Suprapubic skin (tissue), 4 donors: ENCODE measurements at places on chromosomes 6 and 20.

DNA sequence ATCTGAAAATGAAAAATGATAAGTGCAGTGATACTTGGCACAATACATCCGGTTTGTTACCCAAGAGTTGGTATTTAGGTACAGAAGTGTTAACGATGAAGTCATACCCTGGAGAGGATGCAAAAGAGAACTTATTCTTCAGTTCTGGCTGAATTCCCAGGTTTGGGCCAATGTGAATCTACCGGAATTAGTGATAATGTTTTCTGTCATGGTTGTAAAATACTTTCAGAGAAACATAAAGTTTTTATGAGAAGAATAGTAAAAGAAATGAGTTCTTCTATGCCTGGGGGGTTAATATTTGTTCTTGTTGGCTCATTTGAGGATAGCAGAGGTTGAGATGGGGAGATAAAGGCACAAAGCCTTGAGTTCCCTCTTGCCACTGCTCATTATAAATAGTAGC lies 509.9 kb upstream of the POU3F2 start:
- DNase-seq = no peak

DNA sequence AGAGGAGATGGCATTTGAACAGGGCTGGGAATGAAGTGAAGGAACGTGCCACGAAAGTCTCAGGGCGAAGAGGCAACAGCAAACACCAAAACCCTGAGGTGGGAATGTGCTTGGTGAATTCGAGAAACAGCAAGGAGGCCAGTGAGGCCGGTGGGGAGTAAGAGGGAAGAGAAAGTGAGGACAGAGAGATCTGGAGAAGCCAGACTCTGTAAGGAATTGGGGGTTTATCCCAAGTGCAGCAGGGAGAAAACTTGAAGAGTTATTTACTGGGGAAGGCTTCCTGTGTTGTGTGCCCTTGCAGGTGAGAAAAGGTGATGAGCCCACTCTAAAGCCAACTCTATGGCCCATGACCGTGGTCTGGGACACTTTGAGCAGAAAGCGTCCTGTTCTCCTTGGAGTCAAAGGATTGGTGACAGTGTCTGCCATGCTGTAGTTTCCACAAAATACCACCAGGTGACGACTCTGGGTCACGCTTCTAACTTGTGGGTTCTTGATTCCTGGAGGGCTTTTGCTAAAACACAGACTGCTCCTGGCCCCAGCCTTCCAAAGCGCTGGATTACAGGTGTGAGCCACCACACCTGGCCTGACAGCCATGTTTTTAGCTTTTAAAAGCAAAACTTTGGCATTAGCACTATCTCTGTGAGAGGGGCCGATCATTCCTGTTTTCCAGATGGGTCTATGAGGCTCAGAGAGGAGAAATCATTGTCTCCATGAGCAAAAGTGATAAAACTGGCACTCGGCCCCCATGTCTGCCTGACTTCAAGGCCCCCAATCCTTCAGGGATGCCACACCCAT lies 18.0 kb upstream of the CSNK2A1 start:
- no peak for DNase-seq

DNA sequence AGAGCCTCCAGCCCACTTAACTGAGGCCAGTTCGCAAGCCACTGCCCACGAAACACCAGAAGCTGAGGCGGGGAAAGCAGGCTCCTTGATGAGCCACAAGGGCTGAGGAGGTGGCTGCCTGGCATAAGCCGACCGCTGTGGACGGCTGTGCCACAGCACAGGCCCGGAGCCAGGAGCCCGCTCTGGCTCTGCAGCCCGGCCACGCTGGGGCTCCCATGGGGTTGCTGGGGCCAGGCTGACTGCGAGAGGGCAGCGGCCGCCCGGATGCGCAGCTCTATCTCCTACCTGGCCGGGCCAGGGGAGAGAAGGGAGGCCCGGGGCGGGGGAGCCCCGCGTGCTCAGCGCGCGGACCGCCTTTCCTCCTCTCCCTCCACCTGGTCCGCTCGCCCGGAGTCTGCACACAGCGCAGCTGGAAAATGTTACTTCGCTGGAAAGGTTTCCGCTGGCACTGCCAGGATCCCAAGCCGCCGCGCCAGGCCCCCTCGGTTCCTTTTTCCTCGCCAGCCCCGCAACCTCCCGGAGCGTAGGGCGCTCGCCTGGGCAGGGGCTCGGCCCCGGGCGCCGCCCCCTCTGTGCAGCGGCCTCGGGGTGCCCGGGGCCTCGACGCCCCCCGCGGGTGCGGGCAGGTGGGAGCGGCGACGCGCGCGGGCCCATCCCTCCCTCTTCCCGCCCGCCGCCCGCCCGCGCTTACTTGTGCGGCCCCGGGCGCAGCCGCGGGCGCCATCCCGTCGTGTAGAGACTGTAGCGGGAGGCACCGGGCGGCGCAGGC lies 657 bp downstream of the EMILIN3 start:
- DNase-seq = no peak

DNA sequence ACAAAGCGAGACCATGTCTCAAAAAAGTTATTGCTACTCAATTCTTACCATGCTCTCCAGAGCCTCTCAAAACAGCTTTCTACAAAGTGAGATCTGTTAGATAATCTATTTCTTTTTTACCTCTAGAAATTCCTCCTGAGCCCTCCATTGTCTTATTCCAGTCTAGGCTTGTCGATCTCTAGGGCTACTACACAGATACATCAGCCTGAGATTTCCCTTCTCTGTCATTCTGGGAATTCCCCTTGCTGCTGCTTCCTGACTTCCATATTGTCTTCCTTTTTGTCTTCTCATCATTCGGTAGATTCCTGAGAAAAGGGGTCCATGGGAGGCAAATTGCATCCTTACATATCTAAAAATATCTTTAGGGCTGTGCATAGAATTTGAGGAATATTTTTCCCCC lies 75.6 kb upstream of the GNRH2 start:
- DNase-seq = no peak
